ENCODE measurements at places on chromosomes 13 and 19.

DNA sequence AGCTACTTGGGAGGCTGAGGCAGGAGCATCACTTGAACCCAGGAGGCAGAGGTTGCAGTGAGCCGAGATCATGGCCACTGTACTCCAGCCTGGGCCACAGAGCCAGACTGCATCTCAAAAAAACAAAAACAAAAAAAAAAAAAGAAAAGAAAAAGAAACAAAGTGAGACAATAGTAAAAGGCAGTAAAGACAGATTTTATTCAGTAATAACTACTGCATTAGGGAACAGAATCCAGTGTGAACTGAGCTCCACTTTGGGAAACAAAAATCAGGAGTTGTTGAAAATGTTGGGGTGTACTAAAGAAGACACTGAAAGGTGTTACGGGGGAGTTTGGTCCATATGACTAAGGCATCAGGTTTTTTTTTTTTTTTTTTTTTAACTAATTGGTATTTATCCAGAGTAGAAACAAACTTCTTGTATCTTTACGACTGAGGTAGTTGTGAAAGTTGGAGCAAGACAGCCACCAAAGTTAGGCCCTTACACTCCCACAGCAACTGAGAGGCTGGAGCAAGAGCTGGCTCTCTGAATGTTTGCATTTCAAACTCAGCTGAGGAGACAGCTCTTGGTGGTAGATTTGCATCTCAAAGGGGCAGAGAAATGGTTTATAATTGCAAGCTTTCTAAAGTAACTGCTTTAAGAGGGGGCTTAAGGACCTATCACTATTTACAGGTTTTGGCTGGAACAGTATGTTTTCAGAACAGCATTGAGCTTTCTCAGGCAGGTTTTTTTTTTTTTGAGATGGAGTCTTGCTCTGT, 24.2 kb downstream of the ZNF607 start:
- no peak for DNase-seq
- peaks cover 5% of the 10 kb centered on the region for H3K4me1 ChIP-seq
- H3K36me3 ChIP-seq, result peaks cover 30% of the 10 kb centered on the region
- H3K27me3 ChIP-seq, result no peaks in the 10 kb centered on the region

GRCh38 chr13:106541826-106542225, 6.4 kb upstream of the EFNB2 start:
- H3K4me1 ChIP-seq, result no peaks in the 10 kb centered on the region
- no peak overlapping the region for H3K4me3 ChIP-seq
- peaks cover 4% of the 10 kb centered on the region for H3K36me3 ChIP-seq

- H3K27me3 ChIP-seq, result no peaks in the 10 kb centered on the region
- H3K27ac ChIP-seq, result peak overlapping the region; percentile 99
- peak overlapping the region; percentile 96 for H3K4me3 ChIP-seq
- peaks cover 17% of the 10 kb centered on the region for H3K36me3 ChIP-seq
Observed at GRCh38 chr19:12733369-12734214, 892 bp downstream of the TRIR start.

GRCh38 chr13:47211106-47211505, 314.3 kb upstream of the HTR2A start:
- no peaks in the 10 kb centered on the region for H3K36me3 ChIP-seq
- no peaks in the 10 kb centered on the region for H3K4me1 ChIP-seq
- peaks cover 9% of the 10 kb centered on the region for H3K27me3 ChIP-seq

GRCh38 chr13:103277959-103278694, 211.9 kb upstream of the SLC10A2 start:
- H3K4me1 ChIP-seq, result no peaks in the 10 kb centered on the region
- no peak overlapping the region for H3K4me3 ChIP-seq
- H3K27me3 ChIP-seq, result no peaks in the 10 kb centered on the region
- H3K36me3 ChIP-seq, result no peaks in the 10 kb centered on the region
- no peak overlapping the region for H3K27ac ChIP-seq
- no peak for DNase-seq

- no peak for DNase-seq
- H3K27ac ChIP-seq, result no peak overlapping the region
- H3K36me3 ChIP-seq, result no peaks in the 10 kb centered on the region
- H3K4me1 ChIP-seq, result peaks cover 2% of the 10 kb centered on the region
- H3K4me3 ChIP-seq, result no peak overlapping the region
Observed at GRCh38 chr19:29757551-29757950, 42.5 kb upstream of the C19orf12 start.

DNA sequence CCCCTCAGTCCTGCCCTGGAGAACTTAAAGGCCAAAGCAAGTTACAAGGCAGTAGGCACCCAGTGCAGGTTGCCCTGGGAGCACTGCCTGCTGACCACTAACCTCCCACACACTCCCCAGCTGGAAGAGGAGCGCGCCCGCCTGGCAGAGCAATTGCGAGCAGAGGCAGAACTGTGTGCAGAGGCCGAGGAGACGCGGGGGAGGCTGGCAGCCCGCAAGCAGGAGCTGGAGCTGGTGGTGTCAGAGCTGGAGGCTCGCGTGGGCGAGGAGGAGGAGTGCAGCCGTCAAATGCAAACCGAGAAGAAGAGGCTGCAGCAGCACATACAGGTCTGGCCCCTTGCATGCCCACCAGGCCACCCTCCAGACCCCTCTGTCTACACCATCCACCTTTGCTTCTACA, 61.1 kb downstream of the KCNC3 start:
- H3K36me3 ChIP-seq, result no peaks in the 10 kb centered on the region
- peaks cover 24% of the 10 kb centered on the region for H3K27me3 ChIP-seq
- H3K27ac ChIP-seq, result no peak overlapping the region
- H3K4me3 ChIP-seq, result no peak overlapping the region
- no peak for DNase-seq

GRCh38 chr13:57624565-57625435, 6.7 kb upstream of the PCDH17 start:
- H3K27me3 ChIP-seq, result peaks cover 7% of the 10 kb centered on the region
- no peak for DNase-seq
- H3K4me1 ChIP-seq, result peaks cover 5% of the 10 kb centered on the region
- no peak overlapping the region for H3K4me3 ChIP-seq
- no peak overlapping the region for H3K27ac ChIP-seq
- no peaks in the 10 kb centered on the region for H3K36me3 ChIP-seq

DNA sequence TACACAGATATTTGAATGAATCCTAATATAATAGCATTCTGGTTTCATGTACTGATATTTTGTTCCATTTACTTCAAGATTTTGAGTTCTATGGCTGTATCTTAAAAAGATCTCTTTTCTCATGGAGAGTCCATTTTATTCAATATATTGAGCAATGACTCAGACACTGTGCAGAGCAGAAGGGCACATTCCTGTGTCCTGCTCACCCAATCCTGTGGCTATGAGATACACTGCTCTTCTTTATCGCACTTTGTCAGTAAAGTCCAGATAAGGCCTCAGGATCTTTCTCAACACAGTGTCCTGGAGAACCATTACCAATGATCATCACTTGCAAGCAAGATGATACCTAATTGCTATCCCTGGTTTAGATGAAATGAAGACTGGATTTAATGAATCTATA, 155.0 kb downstream of the CYSLTR2 start:
- peaks cover 2% of the 10 kb centered on the region for H3K36me3 ChIP-seq
- no peaks in the 10 kb centered on the region for H3K4me1 ChIP-seq
- H3K27me3 ChIP-seq, result peaks cover 14% of the 10 kb centered on the region
- H3K27ac ChIP-seq, result no peak overlapping the region

DNA sequence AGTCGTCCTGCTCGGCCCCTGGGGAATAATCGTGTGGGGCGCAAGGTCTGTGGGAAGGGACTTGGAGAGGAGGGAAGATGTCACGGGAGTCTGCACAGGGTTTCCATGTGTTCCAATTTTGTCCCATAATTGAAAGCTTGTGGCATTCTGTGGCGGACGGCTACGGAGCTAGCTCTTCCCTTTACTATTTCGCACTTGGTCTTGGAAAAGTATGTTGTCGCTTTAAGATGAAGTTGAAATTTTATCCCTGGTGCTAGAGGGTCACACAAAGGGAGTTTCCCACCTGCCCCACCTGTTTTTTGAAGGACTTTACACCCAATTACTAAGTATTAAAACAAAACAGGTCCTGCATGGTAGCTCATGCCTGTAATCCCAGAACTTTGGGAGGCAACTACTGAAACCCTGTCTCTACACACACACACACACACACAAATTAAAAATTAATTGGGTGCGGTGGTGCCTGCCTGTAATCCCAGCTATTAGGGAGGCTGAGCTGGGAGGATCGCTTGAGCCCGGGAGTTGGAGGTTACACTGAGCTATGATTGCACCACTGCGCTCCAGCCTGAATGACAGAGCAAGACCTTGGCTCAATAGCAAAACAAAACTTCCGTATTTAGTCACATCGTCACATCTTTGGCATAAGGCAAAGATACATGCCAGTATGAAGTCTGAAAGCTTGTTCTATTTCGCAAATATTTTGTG, 967 bp upstream of the TPT1 start:
- peaks cover 22% of the 10 kb centered on the region for H3K4me1 ChIP-seq
- DNase-seq, result no peak
- H3K27ac ChIP-seq, result peak overlapping the region; percentile 98
- H3K4me3 ChIP-seq, result peak overlapping the region; percentile 98
- peaks cover 21% of the 10 kb centered on the region for H3K36me3 ChIP-seq
- no peaks in the 10 kb centered on the region for H3K27me3 ChIP-seq

GRCh38 chr13:48493066-48493765, 39.7 kb downstream of the RCBTB2 start:
- H3K36me3 ChIP-seq, result no peaks in the 10 kb centered on the region
- DNase-seq, result no peak
- peaks cover 11% of the 10 kb centered on the region for H3K4me1 ChIP-seq

- no peak overlapping the region for H3K4me3 ChIP-seq
- no peak overlapping the region for H3K27ac ChIP-seq
- H3K4me1 ChIP-seq, result peaks cover 9% of the 10 kb centered on the region
- no peak for DNase-seq
Observed at GRCh38 chr13:33678084-33678483, 139.9 kb upstream of the RFC3 start.
